Stimulated activated CD4-positive, alpha-beta T cell treated with anti-CD3 and anti-CD28 coated beads, Interleukin-1b, Interleukin-23, amount 100 ng/mL, for 4 hours (primary cell): ENCODE measurements at places on chromosomes 3 and 15.

GRCh38 chr3:71916747-71917369 lies 131.9 kb upstream of the PROK2 start:
- no peak for DNase-seq

GRCh38 chr3:123684209-123684608 lies 99.4 kb upstream of the HACD2 start:
- DNase-seq = no peak

GRCh38 chr3:116314476-116314875 lies 130.8 kb downstream of the LSAMP start:
- no peak for DNase-seq

DNA sequence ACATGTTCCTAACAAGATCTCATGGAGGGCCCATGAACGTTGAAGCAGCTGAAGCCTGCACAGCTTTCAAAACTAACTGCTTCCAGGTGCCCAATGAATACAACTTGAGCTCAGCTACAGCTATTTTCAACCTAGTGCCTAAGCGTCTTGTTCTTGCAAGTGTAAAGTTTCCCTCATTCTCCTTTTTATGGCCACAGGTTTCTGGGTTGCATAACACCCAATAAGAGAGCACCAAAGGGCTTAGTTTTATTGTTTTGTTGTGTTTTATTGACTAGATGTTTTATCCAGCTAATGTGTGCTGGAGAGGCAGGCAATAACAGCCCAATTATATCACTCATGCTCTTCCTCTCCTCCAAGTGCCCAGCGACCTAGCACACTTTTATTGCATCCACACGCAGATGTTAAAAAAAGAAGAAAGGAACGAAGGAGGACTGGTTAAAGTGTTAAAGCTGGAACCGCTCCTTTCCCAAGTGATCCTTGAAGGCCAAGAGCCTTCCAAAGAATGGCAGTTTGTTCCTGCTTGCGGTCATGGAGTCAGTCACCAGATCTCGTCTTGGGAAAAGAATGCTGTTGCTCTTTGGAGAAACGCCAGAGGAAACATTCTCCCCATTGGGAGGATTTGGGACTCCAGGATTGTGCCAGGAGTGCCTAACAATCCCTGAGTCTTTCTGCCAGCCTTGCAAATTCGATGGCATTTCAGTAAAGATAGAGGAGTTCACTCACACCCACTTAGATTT lies 156.9 kb downstream of the MEX3B start:
- no peak for DNase-seq

DNA sequence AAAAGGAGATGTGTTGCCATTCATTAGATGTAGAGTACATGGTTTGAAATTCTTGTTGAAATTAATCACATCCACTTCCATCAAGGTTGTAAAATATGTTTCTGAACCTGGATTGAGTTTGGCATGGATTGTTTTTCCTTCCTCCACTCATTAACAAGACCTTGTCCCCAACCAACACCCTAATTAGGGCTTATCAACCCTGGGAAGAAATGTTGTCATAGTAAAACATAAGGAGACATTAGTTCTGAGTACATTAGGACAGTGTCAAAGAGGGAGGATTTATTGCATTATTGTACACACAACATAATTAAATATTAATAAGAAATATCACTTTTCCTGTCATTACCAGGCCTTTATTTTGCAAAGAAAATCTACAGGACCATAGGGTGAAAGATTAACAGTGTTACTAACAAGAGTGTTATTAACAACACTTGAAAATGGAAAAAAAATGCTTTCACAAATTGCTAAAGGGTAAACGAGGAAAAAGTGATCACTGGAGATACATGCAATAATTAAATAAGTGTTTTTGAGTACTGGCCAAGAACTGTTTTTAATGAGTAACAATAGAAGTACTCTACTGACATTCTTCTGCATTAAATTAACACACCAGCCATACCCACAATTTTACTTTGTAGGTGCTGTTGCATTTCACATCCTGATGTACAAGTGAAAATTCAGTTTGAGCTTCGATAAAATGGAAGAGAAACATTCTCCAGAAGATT lies 30.4 kb upstream of the WDR72 start:
- DNase-seq = no peak

DNA sequence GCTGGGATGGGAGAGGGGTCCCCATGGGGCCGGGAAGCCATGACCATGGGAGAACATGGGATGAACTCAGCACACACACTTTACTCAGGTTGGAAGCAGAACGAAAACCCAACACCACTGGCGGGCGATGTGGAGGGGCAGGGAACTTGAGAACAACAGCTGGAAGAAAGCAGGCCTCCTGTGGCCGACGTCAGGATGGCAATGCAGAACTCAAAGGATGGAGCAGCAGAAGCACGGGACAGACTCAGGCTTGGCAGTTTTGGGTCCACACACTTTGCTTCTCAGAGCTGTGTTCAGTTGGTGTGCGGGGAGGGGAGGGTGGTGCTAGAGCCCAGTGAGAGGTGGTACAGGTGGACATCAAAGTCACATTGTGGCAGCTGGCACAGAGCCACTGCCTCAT lies 80.7 kb downstream of the SEC22A start:
- DNase-seq = no peak

DNA sequence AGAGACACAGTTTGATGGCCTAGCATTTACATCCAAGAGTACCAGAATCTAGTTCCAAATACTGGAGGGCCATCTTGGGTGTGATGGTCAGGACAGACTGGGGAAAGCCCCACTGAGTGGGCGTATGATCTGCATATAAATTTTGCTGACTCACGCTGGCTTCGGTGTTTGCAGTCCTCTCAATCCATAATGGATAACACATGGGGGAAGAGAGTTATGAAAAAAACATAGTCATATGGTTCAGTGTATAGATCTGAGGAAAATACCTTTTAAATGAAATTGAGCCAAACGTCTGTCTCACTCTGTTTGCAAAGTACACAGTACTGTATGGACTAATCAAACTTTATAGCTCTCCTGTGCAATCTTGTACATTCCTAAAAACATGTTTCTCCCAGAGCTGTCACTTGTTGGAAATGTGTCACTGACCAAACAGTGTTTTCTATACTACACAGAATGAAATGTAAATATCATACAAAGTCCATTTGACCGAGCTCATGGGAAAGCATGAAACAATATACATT lies 125.3 kb upstream of the THBS1 start:
- DNase-seq = no peak

GRCh38 chr3:118472586-118472985 lies 562.1 kb downstream of the IGSF11 start:
- DNase-seq = no peak

- peak; percentile 4 for DNase-seq
These were observed 121.5 kb upstream of the TSC22D2 start for GRCh38 chr3:150286390-150287147.

- DNase-seq = no peak
These were observed 14.9 kb upstream of the TMCC1 start for GRCh38 chr3:129908417-129908816.

DNA sequence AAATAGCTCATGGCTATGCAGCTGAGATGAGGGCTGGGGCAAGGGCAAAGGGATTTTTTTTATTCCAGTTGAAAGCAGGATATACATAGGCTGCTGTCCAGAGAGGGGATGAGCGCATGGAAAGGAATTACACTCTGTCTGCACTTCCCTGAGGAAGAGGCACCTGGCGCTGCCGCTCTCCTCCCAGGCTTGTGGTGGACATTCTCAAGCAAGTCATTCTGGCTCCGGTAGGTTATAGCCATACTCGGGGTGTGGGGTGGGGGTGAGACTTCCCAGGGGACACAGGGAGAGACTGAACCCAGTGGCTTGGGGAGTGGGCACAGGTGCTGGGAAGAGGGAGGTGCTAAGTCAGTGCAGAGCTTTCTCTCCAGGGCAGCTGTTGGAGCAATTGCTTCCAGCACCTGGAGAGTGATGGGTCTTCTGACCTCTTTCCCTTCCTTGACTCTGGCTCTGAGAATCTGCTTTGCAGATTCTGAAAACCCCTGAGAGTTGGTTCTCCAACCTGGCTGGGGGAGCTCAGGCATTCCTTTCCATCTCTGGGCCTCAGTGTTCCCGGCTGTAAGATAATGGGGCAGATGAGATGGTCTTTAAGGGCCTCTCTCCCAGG lies 24.3 kb downstream of the CYP8B1 start:
- no peak for DNase-seq

DNA sequence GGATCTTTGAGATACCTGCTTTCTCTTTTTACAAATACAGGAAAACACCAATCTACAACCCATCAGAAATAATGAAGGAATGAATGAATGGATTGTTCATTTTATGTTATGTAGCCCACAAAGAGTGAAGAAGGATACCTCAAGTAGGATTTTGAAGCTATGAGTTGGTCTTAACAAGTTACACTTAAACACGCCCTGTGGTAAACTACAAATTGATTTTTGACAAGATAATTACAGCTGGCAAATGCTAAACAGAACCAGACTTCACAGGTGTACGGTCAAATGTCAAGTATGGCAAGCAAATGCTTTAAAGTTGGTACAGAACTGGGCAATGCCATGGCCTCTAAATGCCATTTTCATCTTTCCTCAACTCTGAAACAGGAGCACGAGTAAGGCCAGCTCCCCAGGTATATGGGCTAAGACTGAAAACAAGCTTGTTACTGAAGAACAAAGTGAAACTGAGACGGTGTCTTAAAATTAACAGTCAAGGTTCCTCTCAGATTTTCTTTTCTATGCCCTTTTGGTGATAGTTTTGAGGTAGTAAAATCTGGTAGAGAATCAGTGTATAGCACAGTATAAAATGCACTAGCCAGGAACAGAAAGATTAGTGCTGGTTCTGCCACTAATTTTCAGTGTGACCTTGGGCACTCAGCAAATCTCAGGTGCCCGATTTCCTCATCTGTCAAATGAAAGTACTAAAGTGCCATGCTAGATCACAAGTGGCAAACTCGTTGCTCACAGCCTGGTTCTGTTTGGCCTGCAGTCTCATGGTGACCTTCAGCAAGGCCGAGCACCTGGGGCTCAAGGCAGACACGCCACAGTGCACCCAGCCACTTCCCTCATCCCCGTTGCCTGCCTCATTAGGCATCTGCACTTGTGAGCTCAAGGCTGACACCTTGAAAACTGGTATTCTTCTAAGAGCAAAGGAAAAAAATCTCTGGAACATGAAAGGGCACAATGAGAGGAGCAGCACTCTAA lies 9.5 kb downstream of the RUVBL1 start:
- DNase-seq = no peak

DNA sequence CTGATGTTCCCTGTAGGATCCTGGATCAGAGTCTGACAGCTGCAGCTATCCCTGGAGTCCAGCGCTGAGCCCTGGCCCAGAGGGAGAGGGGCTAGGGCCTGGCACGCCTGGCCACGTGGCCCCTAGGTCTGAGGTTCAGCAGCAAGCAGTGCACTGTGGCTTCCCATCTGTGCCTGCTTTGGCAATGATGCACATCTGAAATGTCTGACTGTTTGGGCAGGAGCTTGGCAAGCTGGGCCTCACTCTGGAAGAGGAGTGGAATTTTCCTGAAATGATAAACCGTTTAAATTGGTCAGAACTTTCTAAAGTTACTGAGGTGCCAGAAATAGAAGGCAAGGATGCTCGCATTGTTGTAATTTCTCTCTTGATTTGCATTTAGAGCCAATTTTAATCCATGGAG lies 48.8 kb upstream of the MRPS22 start:
- no peak for DNase-seq

DNA sequence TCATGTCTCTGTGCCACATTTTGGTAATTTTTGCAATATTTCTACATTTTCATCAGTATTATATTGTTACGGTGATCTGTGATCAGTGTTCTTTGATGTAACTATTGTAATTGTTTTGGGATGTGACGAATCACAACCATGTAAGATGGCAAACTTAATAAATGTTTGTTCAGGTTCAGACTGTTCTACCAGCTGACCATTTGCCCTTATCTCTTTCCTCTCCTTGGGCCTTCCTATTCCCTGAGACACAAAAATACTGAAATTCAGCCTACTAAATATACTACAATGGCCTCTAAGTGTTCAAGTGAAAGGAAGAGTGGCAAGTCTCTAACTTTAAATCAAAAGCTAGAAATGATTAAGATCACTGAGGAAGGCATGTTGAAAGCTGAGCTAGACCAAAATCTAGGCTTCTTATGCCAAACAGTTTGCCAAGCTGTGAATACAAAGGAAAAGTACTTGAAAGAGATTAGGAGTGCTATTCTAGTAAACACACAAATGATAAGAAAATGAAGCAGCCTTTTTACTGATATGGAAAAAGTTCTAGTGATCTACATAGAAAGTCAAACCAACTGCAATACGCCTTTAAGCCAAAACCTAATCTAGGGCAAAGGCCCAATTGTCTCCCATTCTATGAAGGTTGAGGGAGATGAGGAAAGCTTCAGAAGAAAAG lies 952.8 kb downstream of the ROBO1 start:
- no peak for DNase-seq

DNA sequence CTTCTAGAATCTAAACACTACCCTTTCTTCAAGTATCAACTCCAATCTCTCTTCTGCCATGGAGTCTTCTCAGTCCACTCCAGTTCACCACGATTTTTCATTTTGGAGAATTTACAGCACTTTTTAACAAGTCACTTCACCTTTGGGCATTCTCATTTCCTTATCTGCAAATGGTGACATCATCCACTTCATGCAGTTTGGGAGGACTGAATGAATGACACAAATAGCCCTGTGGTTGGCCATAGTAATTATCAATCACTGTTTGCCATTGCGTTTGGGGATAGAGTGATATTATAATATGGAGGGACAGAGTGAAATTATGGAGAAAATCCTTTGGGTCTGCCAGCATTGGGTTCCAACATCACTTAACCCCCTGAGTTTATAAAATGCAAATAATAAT lies 38.0 kb upstream of the TM4SF1 start:
- DNase-seq = no peak

DNA sequence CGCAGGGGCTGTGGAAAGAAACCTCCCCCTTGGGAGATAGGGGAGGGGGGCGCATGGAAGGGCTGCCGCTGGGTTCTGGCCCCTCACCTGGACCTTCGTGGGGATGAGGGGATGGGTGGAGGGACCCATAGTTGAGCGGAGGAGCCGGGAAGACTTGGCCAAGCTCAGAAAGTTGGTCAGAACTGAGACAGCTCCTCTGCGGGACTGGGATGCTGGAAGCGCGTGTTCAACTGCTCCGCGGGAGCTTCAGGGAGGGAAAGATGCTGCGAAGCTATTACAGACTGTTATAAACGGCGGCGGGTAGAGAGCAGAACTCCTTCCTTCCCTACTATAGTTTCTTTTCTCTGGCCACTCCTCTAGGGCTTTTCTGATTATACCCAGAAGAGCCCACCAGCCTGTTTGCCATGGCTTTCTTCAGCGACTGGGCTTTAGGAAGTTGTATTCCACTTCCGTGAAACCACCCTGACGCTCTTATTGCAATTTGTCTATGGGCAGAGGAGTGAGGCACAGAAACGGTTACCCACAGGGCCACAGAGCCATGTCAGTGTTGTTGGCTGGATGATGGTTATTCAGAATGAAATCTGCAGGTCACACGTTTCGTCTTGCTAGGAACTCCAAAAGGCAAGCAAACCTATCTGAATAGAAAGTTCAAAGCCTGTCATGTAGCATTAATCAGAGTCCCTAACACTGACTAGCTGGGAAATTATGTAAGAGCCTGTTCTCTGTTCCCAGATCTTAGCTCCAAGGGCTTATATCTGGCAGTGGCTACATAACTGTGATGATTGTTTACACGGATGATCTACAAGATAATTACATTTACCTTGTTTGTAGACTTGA lies 1.1 kb downstream of the SYNPR start:
- DNase-seq = no peak
